Posterior vena cava (tissue), 2 donors: ENCODE measurements at places on chromosomes 13 and 19. TPM values are rescaled to one million over a fixed set of nuclear protein-coding genes. Genes with fewer than 3 reads are reported as not detected.
A peak's percentile ranks its signal among the peaks of the same experiment; 100 is the strongest.

GRCh38 chr19:7106711-7107657 is 37.5 kb downstream of the ZNF557 start:
- DNase-seq = no peak

DNA sequence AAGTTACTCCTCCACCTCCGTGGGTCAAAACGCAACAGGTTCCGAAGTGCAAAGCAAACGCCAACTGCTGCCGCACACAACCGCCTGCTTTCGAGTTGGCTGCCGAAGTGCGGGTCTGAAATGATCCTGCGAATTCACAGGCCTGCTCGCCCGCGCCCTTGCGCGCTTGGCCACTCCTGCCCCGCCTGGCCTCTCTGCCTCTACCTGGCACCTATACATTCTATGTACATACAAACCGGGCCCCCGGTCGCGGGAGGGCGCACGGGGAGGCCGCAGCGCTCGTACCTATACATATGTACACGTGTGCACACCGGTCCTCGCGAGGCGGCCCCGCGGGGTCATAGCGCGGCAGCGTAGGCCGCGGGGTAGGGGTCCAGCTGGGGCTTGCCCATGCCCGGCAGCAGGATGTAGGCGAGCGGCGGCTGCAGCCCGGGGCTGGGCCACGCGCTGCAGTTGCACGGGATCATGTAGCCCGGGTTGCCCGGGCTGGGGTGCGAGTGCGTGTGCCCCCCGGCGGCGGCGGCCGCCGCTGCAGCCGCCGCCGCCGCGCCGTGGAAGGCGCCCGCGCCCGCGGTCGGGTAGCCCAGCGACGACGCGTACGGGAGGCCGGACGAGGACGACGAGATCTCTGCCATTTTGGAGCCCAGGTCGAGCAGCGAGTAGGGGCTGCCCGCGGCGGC is 1.3 kb downstream of the SOX21 start:
- DNase-seq = peak; percentile 80

DNA sequence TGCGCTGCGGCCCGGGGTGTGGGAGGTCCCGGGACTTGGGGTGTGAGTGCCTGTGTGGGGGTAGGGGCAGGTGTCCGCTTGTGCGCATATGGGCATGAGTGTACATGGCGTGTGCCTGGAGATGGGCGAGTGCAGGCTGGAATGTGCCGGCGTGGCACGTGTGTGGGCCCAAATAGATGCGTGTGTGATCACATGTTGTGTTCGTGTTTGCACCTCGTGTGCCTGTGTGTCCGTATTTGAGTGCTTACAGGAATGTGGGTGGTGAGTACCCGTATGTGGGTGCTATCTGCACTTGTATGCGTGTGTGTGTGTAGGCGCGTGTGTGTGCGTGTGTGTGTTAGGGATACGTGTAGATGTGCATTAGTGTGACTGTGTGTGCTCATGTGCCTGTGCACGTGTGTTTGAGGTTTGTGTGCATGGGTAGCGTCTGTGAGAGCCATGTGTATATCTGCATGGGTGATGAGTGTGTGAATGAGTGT is 3.4 kb downstream of the ZNF536 start:
- no peak for DNase-seq

DNA sequence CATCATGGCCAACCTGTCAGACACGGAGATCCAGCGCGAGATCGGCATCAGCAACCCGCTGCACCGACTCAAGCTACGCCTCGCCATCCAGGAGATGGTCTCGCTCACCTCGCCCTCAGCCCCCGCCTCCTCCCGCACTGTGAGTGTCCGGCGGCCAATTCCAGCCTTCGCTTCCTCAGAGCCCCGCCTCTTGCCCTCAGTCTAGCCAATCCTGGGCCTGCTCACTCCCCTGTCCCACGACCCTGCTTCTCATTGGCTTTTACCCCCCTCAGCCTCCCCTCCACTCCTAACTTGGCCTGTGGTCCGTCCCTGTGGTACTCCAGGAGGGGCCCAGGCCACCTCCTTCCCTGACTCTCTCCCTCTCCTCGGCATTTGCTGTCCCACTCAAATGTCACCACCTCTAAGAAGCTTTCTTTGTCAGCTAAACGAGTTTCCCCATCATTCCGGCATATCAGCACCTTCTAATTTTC is 12.3 kb downstream of the HRC start:
- peak; percentile 94 for DNase-seq

DNA sequence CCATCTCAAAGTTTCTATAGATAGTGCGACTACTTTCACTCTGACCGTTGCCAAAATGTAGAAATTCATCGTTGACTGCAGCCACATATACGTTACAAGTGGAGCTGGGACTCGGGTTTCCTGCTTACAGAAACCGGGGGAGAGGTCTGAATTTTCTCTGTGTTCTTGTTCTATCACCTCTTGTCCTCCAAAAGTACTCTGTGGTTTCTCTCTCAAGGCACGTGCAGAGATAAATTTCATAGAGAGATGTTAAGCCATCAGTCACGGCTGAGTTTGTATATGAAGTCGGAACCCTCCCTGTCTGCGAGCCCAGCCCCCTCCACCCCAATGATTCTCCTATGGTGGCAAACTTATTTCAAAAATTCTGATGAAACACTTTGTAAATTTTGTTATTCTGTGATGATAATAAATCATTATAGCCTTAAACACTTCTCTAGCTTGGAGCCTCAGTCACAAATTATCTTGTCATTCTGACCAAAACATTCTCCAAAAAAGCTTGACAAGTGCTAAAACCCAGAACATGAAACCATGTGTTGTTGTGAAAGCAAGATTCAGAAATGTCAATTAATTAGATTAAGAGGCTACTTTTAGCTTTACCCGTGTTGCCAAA is 87.5 kb downstream of the TSHZ3 start:
- no peak for DNase-seq

DNA sequence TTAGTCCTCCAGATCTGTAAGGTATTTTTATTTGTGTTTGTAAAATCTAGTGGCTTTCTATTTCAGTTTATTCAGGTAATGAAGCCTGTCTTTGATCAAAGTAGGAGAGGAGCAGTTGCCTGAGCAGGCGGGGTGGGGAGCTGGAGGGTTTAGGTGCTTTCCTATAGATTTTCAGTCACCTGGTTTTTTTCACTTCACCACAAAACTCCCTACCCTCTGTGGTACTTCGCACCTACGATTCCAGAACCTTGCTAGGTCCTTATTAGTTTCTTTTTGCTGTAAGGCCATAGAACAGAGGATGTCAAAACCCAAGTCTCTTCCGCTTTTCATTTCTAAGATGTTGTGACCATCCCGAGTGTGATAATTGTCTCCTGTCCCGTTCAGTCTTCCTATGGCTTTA is 26.6 kb downstream of the SLAIN1 start:
- no peak for DNase-seq

- DNase-seq = no peak
Measured at GRCh38 chr19:41595258-41595889, 19.4 kb downstream of the CEACAM21 start.

DNA sequence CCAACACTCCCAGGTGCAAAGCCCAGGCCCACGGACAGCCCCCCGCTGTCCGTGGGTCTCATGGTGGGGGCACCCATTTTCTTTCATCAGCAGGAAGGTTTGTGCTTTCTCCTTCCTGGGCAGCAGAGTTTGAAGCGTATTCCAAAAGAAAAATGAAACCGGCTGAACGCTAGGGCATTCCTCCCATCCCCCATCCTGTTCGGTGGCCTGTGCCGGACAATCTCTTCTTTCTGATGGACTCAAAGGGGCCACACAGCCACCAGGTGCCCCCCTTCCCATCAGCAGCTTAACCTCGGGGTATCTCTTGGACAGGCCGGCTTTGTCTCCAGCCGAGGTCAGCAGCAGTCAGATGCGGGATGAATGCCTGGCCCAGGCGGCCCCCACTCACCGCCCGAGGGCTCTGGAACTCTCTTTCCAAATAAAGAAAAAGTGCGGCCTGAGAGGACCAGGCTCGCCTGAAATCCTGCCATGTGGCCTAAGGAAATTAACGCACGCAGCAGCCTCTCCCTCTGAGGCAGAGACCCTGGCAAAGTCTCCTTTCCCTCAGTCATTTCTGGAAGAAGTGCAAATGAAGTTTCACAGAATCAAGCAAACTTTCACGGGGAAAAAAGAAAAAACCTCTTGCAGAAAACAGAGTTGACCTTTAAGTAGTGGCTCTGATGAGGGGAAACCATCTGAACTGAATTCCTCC is 67.8 kb downstream of the RASA3 start:
- DNase-seq = no peak

- DNase-seq = no peak
Measured at GRCh38 chr13:51814825-51815650, 11.1 kb upstream of the DHRS12 start.

- DNase-seq = peak; percentile 72
Measured at GRCh38 chr19:54339646-54340358, 840 bp upstream of the LILRA4 start.

Gene TPTE2
- total RNA-seq = not detected

Gene ZNF793
- 6.0 TPM for total RNA-seq

Gene ADPRHL1
- total RNA-seq = 1.2 TPM
